GM10248 (cell line): ENCODE measurements at places on chromosomes 6 and 20.
A peak's percentile ranks its signal among the peaks of the same experiment; 100 is the strongest.

DNA sequence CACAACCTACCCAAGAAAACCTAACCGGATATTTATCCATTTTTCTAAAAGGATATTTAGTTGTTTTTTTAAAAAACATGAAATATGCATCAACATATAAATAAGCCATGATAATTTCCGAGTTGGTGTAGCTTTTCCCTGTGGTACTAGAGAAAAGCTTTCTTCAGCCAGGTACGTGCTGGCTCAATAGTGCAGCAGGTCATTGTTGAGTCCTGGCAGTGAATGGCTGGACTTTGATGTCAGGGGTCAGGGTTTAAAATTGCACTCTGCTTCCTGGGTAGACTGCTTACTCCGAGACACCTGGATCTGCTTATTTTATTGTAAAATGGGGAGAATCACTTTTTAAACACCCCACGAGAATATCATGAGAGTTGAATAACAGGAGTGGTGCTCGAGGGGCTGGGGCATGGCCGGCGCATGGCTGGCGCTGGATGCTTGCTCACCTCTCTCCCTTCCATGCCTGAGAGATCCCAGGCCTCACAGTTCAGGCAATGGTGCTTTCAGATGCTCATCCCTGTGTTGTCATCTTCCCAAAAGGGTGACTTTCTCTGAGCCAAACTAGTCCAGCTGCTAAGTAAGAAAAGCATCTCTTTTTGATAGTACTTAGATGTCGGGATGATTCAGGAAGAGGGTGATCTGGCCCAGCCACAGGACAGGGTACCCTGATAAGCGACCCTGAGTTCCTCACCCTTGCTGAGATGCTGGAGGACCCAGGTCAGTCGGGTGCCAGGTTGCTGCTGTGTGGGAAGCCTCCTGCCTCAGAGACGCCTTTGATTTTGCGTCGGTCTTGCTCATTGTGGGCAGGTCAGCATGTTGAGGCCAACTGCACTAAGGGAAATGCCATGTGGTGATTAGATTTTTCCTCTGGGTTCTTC, 269.1 kb upstream of the FOXQ1 start:
- DNase-seq: no peak

- no peak for DNase-seq
Observed at GRCh38 chr6:109872968-109873545, 105.1 kb upstream of the GPR6 start.

- no peak for DNase-seq
Observed at GRCh38 chr6:22325481-22325880, 28.6 kb upstream of the PRL start.

DNA sequence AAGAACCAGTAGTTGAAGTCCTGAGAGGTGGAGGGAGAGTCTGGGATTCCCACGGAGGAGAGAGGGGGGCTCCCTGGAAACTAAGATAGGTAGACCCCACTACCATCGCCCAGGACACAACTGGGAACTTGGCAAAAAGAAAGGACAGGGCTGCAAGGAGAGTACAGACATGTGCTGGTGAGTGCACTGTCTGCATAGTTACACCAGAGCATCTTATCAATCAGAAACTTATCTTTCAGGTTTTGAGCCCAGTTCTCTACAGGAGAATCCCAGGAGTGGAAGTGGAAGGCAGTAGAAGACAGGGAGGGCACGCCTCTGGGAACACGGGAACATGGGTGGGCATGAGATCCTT, 12.2 kb downstream of the NFKBIL1 start:
- DNase-seq: no peak

- no peak for DNase-seq
Observed at GRCh38 chr6:166029506-166029905, 138.1 kb downstream of the TBXT start.

GRCh38 chr6:41509580-41509979, 36.6 kb upstream of the FOXP4 start:
- no peak for DNase-seq

DNA sequence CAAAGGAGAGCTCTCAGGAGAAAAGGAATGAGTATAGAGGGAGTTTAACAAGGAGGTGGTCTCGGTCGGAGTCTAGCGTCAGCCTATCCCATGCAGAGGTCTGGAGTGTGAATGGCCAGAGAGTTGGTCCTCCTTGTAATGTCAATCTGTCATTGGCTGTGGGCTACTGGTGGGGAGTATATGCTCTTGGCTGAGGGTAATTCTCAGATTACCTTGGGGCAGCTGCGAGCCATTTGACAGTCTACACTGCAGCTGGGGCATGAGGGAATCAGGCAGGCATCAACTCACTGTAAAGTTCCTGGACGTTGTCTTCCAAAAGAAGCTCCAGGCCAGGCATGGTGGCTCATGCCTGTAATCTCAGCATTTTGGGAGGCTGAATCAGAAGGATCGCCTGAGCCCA, 48.1 kb downstream of the EBF4 start:
- DNase-seq: no peak

DNA sequence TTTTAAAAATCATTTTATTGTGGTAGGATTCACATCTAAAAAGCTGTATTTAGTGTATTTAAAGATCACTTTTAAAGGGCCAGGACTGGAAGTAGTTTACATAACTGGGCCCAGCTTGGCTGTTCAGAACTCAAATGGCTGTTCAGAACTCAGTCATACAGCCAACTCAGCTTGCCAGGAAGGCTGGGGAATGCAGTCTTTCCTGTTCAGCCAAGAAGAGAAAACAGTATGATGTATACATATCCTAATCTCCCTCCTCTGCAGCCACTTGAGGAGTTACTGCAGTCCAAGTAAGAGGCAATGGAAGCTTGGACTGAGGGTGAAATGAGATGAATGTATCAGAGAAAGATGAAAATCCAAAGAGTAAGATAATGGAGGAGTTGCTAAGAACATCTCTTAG, 24.6 kb downstream of the DSTN start:
- no peak for DNase-seq

GRCh38 chr20:61166324-61166723, 85.7 kb upstream of the CDH4 start:
- DNase-seq: no peak

GRCh38 chr6:16688984-16689636, 72.2 kb downstream of the ATXN1 start:
- no peak for DNase-seq

DNA sequence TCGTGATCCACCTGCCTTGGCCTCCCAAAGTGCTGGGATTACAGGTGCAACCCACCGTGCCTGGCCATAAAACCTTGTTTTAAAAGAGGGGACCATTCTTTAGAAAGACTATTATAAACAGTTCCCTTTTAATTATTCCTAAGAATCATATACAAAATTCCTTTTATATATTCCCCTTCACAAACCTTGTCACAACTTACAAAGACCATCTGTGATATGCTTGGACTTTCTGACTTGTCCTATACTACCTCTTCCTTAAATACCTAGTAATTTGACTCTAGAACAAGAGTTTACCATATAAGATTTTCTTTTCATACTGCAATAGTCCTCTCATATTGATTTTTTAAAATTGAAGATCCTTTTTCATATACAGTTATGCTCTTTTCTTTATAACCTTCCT, 135.8 kb upstream of the PRSS16 start:
- no peak for DNase-seq

- DNase-seq: no peak
Observed at GRCh38 chr20:1944345-1945091, 49.3 kb downstream of the SIRPA start.

GRCh38 chr6:45548657-45549515, 171.2 kb upstream of the SUPT3H start:
- peak; percentile 43 for DNase-seq

DNA sequence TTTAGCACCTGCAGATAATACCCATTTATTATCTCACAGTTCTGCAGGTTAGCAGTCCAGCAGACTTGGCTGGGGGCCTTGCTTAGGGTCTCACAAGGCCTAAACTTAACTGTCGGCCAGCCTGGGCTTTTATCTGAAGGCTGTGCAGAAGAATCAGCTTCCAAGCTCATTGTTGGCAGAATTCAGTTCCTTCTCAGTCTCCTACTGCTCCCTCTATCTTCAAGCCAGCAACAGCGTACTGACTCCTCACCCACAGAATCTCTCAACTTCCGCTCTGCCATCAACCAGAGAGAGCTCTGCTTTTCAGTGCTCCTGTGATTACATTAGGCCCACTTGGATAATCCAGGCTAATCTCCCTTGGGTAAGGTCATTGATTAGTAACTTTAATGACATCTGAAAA, 30.2 kb upstream of the NHSL1 start:
- no peak for DNase-seq

DNA sequence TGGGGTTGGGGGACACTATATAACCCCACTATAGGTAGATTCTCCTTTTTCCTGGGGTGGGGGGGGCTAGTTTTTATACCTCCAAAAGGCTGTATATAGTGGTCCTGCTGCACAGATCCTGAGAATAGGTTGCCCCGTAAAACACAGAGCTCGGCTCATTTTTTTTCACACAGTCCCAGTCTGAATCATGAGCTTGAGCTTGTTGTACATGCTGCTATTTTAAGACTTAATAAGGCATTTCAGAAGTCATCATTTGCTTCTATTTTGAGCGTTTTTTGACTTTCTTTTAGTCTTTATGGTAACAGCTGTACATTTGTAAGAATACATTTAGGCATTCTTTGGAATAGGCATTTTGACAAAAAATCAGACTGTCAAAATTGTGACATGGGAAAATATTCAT, 30.5 kb downstream of the SLC9A8 start:
- no peak for DNase-seq

DNA sequence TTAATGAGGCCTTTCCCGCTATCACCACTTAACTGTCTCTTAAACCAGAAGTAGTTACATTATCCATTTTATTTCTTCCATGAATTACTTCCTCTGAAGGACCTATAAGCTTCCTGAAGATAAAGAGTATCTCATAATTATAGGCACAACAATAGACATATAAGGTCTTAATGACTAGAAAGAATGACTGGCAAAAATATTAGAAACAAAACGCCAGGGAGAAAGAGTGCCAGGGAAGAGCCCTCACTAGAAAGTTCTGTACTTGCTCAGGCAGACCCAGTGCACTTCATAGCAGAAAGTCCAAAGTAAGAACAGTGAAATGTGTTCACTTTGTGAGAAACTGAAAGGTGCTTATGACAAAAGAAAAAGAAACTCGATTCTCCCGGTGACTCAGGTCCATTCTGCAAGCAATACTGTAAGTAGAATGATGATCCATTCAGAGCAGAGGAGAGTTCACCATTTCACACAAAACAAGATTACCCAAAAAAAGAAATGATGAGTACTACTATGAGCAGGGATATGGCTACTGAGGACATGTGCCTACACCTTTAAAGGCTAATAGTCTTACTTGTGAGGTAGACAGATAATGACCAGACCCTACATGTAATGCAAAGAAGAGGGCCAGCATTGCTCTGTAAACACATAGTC, 5.5 kb downstream of the ZNF334 start:
- no peak for DNase-seq

GRCh38 chr6:26358511-26358981, 6.5 kb upstream of the BTN3A2 start:
- DNase-seq: peak; percentile 72

GRCh38 chr6:30590509-30590908, 19.3 kb downstream of the ABCF1 start:
- no peak for DNase-seq

DNA sequence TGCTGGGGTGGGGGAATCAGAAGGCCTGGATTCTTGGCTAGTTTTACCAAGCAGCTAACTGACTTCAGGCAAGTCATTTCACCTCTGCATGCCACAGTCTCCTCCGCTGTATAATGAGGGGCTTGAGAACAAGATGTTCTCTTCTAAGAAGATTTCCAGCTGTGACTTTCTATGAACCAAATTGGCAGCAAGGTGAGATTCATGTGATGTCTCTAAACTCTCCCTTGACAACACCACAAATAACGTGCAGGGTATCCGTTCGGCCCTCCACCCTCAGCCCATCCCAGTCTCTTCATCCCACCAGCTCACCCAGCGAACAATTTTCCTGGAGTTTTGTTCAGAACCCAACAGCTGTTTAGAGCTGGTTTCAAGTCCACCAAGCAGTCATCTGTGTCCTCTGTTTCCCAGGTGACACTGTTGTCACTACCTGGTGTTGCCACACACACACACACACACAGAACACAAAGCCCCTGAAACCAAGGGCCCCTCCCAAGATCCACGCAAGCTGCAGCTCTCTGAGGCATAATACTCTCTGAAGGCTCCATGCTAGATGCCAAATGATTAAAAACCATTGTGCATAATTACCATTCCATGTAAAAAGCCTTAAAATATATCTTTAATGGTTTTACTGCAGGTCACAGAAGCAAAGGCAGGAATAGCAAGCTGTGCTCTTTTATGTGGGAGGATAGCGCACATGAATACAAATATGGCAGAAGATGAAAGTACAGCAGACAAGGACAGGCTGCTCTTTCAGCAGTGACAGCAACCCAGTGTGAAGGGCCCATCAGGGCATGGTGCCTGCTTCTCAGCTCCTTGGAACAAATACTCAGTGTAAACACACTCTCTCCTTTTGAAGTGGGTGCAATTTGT, 48.2 kb downstream of the ARHGAP18 start:
- DNase-seq: no peak
